ENCODE measurements at places on chromosomes 2 and 18. TPM values are rescaled to one million over a fixed set of nuclear protein-coding genes. Genes with fewer than 3 reads are reported as not detected.

The GALR1 gene
- total RNA-seq, result not detected

The ASIC4 gene
- 0.19 TPM for total RNA-seq

GRCh38 chr2:204172145-204172600 is 235.6 kb downstream of the ICOS start:
- peaks cover 7% of the 10 kb centered on the region for H3K27me3 ChIP-seq
- no peak for DNase-seq
- no peak overlapping the region for H3K4me3 ChIP-seq
- no peaks in the 10 kb centered on the region for H3K4me1 ChIP-seq
- no peaks in the 10 kb centered on the region for H3K36me3 ChIP-seq

- no peak overlapping the region for H3K4me3 ChIP-seq
- no peak overlapping the region for H3K27ac ChIP-seq
- DNase-seq, result no peak
- H3K4me1 ChIP-seq, result peaks cover 18% of the 10 kb centered on the region
These were observed 400.7 kb downstream of the NBAS start for GRCh38 chr2:15160201-15160991.

DNA sequence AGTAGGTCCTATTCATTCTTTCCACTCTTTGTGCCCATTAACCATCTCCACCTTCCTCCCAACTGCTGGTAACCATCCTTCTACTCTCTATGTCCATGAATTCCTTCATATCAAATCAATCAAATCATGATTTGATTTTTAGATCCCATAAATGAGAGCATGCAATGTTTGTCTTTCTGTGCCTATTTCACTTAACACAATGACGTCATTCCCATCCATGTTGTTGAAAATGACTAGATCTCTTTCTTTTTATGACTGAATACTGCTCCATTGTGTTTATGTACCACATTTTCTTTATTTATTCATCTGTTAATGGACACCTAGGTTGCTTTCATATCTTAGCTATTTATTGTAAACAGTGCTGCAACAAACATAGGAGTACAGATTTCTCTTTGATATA is 827.3 kb upstream of the NRXN1 start:
- no peak overlapping the region for H3K27ac ChIP-seq
- H3K27me3 ChIP-seq, result no peaks in the 10 kb centered on the region
- no peak overlapping the region for H3K4me3 ChIP-seq
- no peaks in the 10 kb centered on the region for H3K36me3 ChIP-seq
- no peaks in the 10 kb centered on the region for H3K4me1 ChIP-seq

DNA sequence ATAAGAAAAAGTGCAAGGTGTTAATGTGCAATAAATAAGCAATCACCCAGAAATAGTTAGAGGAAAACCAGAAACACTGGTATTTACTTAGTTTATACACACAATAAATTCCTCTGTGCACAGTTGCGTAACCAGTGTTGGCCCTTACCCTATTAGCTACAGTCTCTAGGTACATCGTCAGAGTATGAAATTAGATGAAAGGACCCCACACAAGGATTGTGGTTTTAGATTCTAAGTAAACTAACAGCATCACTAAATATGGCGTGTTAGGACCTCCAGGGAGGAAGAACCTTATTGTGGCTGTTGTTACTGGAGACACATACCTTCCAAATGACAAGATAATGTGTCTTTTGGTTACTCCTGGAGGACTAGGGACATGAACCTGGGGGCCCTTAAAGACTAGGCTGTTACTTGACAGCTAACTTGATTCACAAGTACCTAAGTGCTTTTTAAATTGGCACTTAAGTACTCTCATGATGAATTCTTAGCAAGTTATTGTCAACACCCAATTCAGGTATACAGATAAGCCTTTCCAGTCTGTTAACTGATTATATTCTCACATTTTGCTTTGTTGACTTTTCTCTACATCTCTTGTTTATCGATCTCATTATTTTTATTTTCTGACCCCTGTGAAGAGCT is 115.3 kb downstream of the FEZ2 start:
- H3K36me3 ChIP-seq, result peaks cover 4% of the 10 kb centered on the region
- H3K27me3 ChIP-seq, result no peaks in the 10 kb centered on the region
- no peak overlapping the region for H3K27ac ChIP-seq
- H3K4me3 ChIP-seq, result no peak overlapping the region

GRCh38 chr18:54232485-54233227 is 8.2 kb upstream of the MBD2 start:
- no peaks in the 10 kb centered on the region for H3K36me3 ChIP-seq
- H3K27ac ChIP-seq, result no peak overlapping the region
- H3K27me3 ChIP-seq, result peaks cover 6% of the 10 kb centered on the region
- H3K4me3 ChIP-seq, result no peak overlapping the region

DNA sequence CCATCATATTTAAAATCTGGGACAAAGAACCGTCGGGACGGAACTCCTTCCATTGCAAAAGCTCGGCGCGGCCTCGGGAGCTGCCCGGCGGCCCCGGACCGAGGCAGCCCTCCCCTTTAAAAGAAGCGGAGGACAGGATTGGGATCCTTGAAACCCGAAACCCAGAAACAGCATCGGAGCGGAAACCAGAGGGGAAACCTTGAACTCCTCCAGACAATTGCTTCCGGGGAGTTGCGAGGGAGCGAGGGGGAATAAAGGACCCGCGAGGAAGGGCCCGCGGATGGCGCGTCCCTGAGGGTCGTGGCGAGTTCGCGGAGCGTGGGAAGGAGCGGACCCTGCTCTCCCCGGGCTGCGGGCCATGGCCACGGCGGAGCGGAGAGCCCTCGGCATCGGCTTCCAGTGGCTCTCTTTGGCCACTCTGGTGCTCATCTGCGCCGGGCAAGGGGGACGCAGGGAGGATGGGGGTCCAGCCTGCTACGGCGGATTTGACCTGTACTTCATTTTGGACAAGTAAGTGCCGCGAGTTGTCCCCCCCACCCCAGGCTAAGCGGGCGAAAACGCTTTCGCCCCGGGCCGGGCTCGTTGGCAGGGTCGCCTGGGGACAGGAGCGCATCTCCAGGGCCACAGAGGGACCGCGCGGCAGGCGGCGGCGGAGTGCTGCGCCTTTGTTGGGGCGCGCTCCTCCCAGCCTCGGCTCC is at the start of gene ANTXR1:
Gene ANTXR1 (plus strand): TSS at position 38 of the 698 bp plus-strand sequence. CDS start 321 bp downstream, at position 359.
- DNase-seq, result peak; percentile 25
- peak within 1 kb of the TSS; percentile 78 for H3K4me3 ChIP-seq
- no peak within 1 kb of the TSS for H3K27ac ChIP-seq
- H3K36me3 ChIP-seq, result no peaks in the 10 kb centered on the region
- peaks cover 84% of the 10 kb centered on the region for H3K27me3 ChIP-seq
- H3K4me1 ChIP-seq, result peaks cover 16% of the 10 kb centered on the region

DNA sequence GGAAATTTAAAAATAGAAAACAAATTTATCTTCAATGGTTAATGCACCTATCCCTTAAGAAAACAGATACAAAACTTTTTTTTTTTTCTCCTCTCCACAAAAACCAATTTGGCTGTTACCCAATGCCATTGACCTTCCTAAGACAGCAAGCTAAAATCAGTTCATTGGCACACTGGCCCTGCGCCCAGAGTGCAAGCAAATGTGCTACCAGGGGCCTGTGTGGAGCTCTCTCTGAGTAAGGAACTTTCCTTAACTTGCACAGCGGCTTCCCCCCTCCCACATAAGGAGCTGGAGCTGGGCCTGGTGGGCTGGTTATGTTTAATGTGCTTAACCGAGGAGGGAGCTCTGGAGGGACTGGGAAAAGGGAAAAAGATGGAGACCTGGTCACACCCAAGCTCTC is 17.6 kb upstream of the POU3F3 start:
- no peak overlapping the region for H3K4me3 ChIP-seq
- H3K27ac ChIP-seq, result no peak overlapping the region
- peaks cover 16% of the 10 kb centered on the region for H3K27me3 ChIP-seq

- H3K36me3 ChIP-seq, result peaks cover 8% of the 10 kb centered on the region
- peaks cover 24% of the 10 kb centered on the region for H3K4me1 ChIP-seq
- DNase-seq, result no peak
- no peak overlapping the region for H3K27ac ChIP-seq
- no peak overlapping the region for H3K4me3 ChIP-seq
- H3K27me3 ChIP-seq, result no peaks in the 10 kb centered on the region
These were observed 62.0 kb upstream of the POMC start for GRCh38 chr2:25230198-25230947.

GRCh38 chr2:156341452-156342253 is 9.1 kb upstream of the NR4A2 start:
- H3K27ac ChIP-seq, result peak overlapping the region; percentile 97
- peak overlapping the region; percentile 93 for H3K4me3 ChIP-seq
- DNase-seq, result peak; percentile 88
- no peaks in the 10 kb centered on the region for H3K36me3 ChIP-seq
